Right renal pelvis (tissue), 4 donors: ENCODE measurements at places on chromosomes 7 and 10.

DNA sequence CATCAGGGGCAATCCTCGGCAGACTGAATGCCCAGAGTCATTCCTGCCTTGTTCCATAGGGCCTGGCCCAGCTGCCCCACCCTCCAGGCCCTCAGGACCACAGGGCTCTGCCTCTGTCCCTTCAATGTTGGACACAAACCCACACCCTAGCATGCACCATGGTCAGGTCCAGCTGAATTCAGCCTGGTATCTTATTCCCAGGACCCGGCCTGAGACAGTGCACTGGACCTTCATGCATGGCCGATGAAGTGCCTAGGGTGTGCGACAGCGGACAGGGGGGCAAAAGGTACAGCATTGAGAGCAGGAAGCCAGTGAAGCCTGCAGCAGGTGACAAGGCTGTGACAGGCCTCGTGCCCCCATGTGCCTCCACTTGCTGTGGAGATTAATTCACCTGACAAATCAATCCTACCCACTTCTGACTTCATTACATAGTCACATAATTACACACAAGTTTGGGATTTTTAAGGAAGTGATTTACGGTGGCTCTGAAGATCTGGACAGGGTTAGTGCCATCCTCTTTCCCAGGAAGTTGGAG is 261.9 kb downstream of the GRID1 start:
- DNase-seq = no peak

GRCh38 chr10:21194510-21194993 is 297.4 kb upstream of the NEBL start:
- DNase-seq = no peak

GRCh38 chr10:71081912-71082311 is 130.5 kb upstream of the UNC5B start:
- no peak for DNase-seq

DNA sequence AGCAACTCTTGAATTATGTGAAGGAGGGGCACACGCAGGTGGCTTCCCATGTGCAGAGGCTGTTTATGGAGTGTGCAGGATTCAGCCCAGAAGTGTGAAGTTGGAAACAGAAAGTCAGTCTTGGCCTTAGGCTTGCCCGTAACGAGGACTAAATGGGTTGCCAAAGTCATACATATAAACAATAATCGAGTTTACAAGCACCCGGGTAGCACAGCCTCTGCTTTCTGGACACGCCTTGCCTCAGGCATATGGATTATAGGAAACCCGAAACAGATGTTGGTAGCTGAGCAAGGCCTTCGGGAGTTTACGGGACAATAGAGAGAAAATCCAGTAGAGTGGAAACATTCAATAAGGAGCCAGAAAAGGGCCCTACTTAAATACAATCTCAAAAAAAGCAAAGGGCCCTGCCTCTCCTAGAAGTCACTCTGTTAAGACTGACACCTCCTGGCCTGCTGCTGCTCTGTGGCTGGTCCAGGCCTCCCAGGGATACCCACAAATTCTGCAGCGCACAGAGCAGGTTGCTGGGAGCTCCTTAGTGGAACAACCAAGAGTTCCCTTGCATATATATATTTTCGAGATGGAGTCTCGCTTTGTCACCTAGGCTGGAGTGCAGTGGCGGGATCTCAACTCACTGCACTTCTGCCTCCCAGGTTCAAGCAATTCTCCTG is 48.5 kb downstream of the SMKR1 start:
- no peak for DNase-seq

DNA sequence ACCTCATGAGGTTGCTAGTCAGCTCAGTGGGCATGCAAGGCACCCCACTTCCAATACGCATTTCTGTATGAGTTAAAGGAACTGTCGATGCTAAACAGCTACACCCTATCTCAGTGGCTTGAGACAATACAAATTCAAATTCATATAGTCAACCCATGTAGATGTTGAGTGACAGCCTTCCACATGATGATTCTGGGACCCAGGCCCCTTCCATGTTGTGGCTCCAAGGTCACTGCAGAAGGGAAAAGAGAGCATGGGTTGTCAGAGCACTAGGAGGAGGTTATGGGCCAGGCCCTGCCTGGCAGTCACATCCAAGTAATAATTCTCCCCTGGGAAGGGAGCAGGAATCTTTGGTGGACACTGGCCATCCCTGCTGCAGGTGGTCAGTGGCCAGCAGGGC is 28.2 kb downstream of the C10orf105 start:
- no peak for DNase-seq

GRCh38 chr10:79401015-79401921 is 44.2 kb downstream of the ZCCHC24 start:
- DNase-seq = no peak

- DNase-seq = no peak
Observed at GRCh38 chr7:84865560-84865959, 321.3 kb downstream of the SEMA3D start.

- DNase-seq = peak; percentile 67
Observed at GRCh38 chr7:23679898-23680413, at the start of gene FAM221A. Gene FAM221A (plus strand): TSS chr7:23680199. CDS start chr7:23680219, 20 bp downstream.

- no peak for DNase-seq
Observed at GRCh38 chr7:137258552-137258951, 85.0 kb downstream of the PTN start.

- DNase-seq = no peak
Observed at GRCh38 chr10:112967200-112967599, 17.2 kb downstream of the TCF7L2 start.

DNA sequence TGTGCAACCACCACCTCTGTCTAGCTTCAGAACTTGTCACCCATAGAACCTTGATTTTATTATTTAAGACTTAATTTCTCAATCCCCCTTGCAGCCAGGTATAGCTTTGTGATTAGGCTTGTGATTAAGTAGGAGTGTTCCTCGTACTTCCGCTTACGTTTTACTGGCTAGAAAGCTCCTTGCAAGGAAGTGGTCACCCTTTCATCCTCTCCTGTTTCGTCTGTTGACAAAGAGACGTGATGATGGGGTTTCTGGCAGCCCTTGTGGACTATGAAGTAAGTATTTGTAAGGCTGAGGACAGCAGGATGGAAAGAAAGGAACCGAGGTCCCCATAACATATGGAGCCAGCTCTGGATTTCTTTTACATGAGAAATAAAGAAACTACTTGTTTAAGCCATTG is 86.5 kb upstream of the KDM7A start:
- DNase-seq = no peak

- DNase-seq = no peak
Observed at GRCh38 chr10:71623098-71623985, 96.2 kb downstream of the C10orf105 start.

- DNase-seq = no peak
Observed at GRCh38 chr10:88138319-88138848, 275.0 kb downstream of the PTEN start.

GRCh38 chr10:59008452-59008851 is 168.0 kb upstream of the PHYHIPL start:
- no peak for DNase-seq

- no peak for DNase-seq
Observed at GRCh38 chr7:114822844-114823243, 99.0 kb upstream of the MDFIC start.

DNA sequence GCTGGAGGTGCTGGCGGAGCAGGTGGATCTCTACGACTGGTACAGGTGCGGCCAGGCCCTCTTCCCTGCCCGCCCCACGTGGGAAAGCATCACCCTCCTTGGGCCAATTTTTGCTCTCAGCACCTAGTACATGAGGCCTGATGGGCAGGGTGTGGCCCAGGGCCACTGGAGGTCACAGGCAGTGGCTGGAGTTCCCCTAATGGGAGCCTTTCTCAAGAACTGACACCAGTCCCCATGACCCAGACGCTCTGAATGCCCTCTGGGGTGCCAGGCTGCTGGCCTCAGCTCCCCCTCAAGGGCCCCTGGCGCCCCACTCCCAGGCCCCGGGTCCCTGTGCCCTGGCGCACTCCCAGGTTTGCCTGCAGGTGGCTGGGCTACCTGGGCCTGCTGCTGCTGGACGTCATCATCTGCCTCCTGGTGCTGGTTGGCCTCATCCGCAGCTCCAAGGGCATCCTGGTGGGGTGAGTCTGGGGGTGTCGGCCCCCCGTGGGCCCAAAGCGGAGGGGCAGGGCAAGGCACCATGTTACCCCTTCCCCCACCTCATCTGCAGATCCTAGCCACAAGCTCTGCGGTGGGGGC is 15.9 kb downstream of the TTYH3 start:
- no peak for DNase-seq

DNA sequence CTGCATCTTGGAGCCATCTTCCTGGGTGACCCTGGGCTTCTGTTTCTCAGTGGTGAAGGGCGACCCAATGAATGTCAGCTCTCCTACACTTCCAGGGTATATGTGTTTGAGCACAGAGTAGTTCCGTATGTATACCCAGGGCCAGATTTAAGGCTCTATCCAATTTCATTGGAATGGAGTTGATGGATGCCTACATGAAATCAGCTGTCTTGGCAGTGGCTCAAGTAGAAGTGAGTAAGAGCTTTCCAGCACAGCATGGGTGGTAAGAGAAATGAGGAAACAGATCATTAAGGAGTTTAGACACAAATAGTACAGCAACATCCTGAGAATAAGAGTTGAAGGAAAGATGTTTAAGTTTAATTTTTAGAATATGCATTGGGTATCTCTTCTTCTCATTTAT is 433.0 kb downstream of the PAXIP1 start:
- no peak for DNase-seq

GRCh38 chr10:29646960-29647461 is 12.2 kb upstream of the SVIL start:
- DNase-seq = no peak

- DNase-seq = no peak
Observed at GRCh38 chr10:95785942-95786669, 30.1 kb downstream of the ENTPD1 start.

- DNase-seq = no peak
Observed at GRCh38 chr10:97024168-97025073, 161.3 kb downstream of the SLIT1 start.
